NK-92 treated with Interleukin-12 subunit alpha and Interleukin-12 subunit beta, amount 100 ng/mL, for 24 hours (cell line): ENCODE measurements at places on chromosomes 11 and 22.

GRCh38 chr22:37427135-37427710 lies at the start of gene ELFN2:
Gene ELFN2 (minus strand): TSS chr22:37427479. CDS start chr22:37375534, 51,945 bp downstream.
- DNase-seq: no peak

DNA sequence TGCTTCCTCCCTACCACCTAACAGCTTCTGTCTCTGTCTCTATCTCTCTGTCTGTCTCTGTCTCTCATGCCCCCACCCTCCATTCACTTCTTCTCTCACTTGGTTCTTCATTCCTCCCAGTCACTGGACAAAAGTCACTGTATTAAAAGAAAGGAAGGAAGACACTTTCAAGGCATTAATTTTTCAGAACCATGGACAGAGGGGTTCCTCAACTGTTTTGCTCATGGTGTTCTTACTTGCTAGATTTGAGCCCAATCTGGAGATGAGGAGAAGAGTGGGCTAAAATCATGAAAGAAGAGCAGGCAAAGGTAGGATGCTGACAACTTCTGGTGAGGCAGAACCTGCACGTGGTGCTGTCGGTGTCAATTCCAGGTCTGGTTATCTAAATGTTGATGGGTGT lies 116.7 kb upstream of the LARGE1 start:
- DNase-seq: no peak

GRCh38 chr11:5604896-5605295 lies 8.5 kb downstream of the TRIM6 start:
- no peak for DNase-seq

DNA sequence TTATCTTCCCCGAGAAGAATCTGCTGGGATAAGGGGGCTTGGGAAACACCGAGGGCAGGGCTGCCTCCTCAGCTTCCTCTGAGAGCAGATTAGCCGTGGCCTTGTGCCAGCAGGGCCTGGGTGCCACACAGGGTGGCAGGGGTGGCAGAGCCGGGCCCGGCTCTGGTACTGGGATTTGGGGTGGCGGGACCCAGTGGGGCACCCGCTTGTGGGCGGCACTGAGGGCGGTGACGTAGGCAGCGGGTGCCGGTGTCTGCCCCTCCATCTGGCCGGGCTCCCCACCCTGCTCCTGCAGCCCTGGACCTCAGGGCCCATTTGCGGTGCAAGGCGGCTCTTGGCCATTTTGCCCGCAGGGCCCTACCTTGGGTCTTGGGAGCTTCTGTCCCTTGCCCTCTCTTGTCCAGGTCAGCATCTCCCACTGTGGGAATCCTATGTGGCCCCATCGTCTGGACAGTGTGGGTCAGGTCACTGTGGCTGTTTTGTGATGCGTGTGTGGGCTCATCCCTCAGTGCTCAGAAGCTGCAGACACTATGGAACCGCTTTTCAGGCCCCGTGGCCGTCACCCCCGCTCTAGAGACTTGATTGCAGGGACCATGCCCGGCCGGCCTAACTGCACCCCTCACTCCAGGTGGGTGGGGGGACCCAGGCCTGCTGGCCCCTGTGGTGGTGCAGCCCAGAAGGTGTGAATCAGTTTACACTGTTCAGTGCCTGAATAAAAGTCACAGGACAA lies 29.7 kb upstream of the KRTAP5-6 start:
- DNase-seq: no peak

DNA sequence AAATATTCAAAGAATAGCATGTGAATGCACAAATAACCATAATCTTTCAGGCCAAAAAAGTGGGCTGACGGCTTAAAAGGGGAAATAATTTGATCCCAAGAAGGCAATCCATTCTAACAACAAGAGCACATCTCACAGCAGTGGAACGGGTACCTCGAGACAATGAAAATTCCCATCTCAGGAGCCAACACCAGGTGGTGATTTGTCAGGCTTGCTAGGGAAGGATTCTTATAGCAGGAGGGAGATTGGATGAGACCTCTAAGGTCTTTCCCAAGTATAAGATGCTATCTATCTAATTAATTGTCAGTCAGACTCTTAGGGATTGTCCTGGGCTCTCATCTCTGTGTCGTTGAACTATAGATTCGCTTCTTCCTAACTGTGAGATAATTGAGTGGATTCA lies 284.0 kb downstream of the ETS1 start:
- no peak for DNase-seq

DNA sequence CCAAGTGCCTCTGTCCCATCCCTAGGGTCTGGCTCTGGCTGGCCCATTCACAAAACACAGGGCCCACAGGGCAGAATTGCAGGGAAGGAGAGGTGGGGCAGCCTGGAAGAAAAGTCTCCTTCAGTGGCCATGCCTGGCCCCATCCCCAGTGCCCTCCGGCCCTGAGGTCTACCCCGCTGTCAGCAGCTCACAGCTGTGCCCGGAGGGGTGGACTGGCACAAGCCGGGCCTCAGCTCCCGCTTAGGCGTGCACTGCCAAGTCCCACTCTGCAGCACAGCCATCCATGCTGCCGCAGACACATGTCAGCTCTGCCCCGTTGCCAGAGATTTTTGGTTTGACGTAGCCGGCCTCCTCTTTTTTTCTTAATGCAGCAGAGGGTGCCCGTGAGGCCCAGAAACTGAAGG lies 3.9 kb upstream of the SCN2B start:
- no peak for DNase-seq
